ENCODE measurements at places on chromosomes 6 and 20. TPM values are rescaled to one million over a fixed set of nuclear protein-coding genes. Genes with fewer than 3 reads are reported as not detected.

Gene MMP24
- total RNA-seq, result 50.1 TPM

Gene GSTA3
- total RNA-seq, result not detected

Gene UTRN
- 53.7 TPM for total RNA-seq

Gene CCDC28A
- total RNA-seq, result 5.7 TPM

Gene ARMH2
- not detected for total RNA-seq

Gene KIFC1
- total RNA-seq, result 12.3 TPM

Gene SEL1L2
- not detected for total RNA-seq
